Bladder microvascular endothelial cell (primary cell): ENCODE measurements at places on chromosomes 1 and 21. TPM values are rescaled to one million over a fixed set of nuclear protein-coding genes. Genes with fewer than 3 reads are reported as not detected.

Gene NFASC
- total RNA-seq, result under 0.01 and 0.06 TPM in 2 replicates

Gene HHIPL2
- total RNA-seq, result not detected in 2 replicates

Gene CDC42BPA
- total RNA-seq, result 70.6 and 159 TPM in 2 replicates

Gene CRYAA
- total RNA-seq, result not detected in 2 replicates

Gene GBP2
- 53.6 and 75.8 TPM in 2 replicates for total RNA-seq

Gene CENPS
- 6.5 and 7.9 TPM in 2 replicates for total RNA-seq

Gene CD1B
- total RNA-seq, result not detected in 2 replicates

Gene CD160
- total RNA-seq, result not detected in 2 replicates

Gene GRIK1
- not detected in 2 replicates for total RNA-seq

Gene ATP1A2
- not detected in 2 replicates for total RNA-seq

Gene S100A11
- total RNA-seq, result 16.2 and 19.0 TPM in 2 replicates

Gene KRTAP13-1
- total RNA-seq, result not detected in 2 replicates

Gene IL19
- not detected in 2 replicates for total RNA-seq

Gene BRINP3
- total RNA-seq, result not detected in 2 replicates
